Mucosa of descending colon (tissue), 3 donors: ENCODE measurements at places on chromosomes 2 and 18.

- DNase-seq: no peak
Observed at GRCh38 chr2:43438342-43438741, 157.5 kb downstream of the THADA start.

- DNase-seq: no peak
Observed at GRCh38 chr2:232263295-232263694, 115.3 kb upstream of the ALPP start.

GRCh38 chr2:142140434-142140845 is 9.6 kb upstream of the LRP1B start:
- no peak for DNase-seq

- no peak for DNase-seq
Observed at GRCh38 chr2:235564066-235564465, 70.2 kb downstream of the AGAP1 start.

- DNase-seq: peak; percentile 46
Observed at GRCh38 chr2:121479882-121480522, 50.7 kb upstream of the RNU4ATAC start.

DNA sequence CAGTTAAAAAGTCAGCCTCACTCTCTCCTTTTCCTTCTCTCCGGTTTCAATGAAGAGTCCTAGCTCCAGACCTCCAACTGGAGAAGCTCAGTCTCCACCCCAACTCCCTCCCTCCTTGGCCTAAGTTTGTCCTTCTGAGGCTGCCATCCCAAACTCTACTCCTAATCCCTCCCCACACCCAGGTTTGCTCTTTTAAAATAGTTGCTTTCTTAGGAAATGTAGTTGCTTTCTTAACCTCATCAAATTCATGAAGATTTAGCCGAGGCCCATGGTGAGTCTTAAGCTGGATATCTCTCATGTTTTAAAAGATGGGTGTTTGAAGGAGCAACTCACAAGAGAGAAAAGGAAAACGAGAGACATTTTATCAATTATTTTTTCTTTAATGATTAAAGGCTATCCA is 937 bp upstream of the LANCL1 start:
- DNase-seq: peak; percentile 7

DNA sequence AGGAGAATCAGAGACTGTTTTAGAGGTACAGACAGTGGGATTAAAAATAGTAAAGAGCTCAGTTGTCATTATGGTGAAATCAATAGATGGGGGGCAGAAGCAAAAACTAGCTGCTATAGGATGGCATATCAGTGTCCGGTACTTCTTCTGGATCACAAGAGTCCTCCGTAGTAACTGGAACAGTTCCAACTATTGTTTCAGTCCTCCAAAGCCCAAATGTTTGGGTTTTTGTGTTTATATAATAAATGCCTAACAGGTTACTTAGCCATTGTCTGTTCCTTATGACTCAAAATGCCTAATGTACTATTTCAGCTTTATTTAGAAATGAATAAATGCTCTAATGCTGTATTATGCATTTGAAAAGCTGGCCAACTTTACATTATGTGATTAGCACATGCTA is 401.2 kb downstream of the PTH2R start:
- DNase-seq: no peak

DNA sequence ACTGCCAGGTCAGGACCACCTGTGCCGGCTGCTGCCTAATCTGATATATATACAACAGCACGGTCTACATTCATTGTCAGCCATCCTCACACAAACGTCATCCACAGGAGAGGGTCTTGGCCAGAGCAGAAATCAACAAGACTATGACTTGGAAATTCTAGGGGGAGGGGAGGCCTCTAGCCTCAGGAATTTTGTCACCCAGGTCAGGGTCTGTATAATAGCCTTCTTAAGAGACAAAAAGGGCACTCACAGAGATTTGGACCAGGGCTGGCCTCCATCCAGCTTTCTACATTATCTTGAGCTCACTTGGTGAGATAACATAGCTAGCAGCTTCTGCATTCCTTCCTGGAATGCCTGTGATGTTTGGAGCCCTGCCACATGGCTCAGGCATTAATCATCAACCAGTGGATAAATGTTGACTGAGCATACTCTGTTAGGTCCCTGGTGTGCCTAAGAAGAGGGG is 50.4 kb upstream of the CTIF start:
- DNase-seq: peak; percentile 54

DNA sequence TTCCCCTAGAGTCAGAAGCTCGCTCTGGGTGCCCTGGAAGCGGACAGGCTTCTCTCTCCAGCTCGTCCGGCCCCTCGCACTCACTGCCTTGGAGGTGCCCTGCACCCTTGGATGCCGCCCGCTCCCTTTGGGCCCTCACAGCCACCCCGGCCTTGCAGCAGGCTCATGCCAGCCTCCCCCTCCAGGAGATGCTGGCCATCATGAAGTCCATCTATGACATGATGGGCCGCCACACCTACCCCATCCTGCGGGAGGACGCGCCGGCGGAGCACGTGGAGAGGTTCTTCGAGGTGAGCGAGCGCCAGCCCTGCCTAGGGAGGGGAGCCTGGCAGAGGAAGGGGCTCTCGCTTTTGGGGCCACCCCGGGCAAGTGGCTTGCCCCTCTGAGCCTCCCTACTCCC is 20.3 kb upstream of the FAHD2A start:
- no peak for DNase-seq

- DNase-seq: no peak
Observed at GRCh38 chr18:12449051-12449785, 41.5 kb downstream of the PRELID3A start.

DNA sequence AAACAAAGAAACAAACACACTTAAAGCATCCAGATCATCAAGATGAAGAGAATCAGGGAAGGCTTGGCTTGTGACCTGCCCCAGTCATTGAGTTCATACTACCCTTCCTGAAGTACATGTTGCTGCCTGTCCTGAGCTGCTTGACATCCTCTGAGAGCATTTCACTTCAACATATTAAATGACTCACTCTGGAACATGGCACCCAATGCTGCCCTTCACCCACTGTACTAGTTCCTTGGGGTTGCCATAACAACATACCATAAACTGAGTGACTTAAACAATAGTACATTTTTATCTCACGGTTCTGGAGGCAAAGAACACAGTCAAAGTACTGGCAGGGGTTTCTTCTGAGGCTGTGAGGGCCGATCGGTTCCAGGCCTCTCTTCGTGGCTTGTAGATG is 371.3 kb downstream of the RNF144A start:
- DNase-seq: no peak

- DNase-seq: no peak
Observed at GRCh38 chr18:29154758-29155725, 978.1 kb upstream of the CDH2 start.

GRCh38 chr18:60870261-60871153 is 462.7 kb upstream of the CDH20 start:
- DNase-seq: no peak

- DNase-seq: peak; percentile 65
Observed at GRCh38 chr2:37786854-37787253, 115.4 kb upstream of the CDC42EP3 start.

- DNase-seq: no peak
Observed at GRCh38 chr2:27059141-27059820, 7.8 kb downstream of the AGBL5 start.

DNA sequence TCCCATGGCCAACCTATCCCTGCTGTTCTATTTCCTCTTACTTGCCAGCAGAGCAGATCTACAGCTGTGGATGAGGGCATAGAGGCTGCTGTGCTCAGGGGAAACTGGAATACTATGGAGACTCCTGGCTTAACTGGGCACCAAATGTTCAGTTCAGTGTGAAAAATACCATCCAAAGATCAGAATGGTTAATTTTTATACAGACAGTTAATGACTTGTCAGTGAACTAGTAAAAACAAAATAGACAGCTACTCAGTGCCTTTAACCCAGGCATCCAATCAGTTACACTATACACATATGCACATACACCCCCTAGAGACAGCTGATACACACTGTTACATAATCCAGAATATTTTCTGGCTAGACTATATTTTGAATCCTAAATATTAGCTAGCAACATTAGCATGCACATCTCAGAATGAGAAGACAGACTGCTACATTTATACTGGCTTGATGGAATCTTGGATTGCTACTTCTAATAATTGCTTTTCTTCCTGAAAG is 59.1 kb upstream of the WIPF1 start:
- DNase-seq: no peak

DNA sequence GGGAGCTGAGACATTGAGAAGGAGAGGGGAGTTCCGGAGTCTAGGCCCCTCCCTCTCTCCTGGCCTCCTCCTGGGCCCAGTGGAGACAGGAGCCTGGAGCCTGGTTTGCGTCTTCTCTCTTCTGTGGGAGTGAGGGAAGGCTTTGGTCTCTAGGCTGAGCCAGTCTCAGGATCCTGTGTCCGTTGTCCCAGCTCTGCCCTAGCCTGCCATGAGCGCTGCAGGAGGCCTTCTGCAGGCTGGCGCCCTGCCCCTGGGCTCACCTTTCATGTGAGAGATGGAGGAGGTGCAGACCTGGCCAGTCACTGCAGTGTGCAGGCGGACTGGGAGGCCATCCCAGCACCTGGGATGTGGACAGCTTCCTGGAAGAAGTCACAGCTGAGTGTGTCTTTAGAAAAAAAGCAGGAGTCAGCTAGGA is 8.7 kb downstream of the IMPA2 start:
- DNase-seq: peak; percentile 71

- DNase-seq: no peak
Observed at GRCh38 chr18:77099485-77100370, 32.9 kb downstream of the MBP start.

DNA sequence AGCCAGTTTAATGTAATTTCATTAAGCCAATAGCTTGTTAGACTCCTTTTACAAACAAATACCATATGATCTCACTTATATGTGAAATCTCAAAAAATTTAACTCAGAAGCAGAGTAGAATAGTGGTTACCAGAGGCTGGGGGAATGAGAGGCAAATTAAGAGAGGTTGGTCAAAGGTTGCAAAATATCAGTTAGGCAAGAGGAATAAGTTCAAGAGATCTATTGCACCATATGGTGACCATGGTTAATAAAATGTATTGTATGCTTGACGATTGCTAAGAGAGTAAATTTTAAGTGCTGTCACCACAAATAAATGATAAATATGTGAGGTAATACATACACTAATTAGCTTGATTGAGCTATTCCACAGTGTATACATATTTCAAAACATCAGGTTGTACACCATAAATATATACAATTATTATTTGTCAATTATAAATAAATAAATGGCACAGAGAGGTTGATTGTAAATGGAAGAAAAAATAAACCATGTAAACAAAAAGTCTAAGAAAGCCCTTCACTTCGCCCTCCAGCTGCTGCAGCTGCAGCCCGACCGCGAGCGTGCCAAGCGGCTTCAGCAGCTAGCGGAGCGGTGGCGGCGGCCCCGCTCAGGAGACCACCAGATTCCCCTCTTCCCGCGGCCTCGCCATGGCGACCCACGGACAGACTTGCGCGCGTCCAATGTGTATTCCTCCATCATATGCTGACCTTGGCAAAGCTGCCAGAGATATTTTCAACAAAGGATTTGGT is 23.0 kb upstream of the ACTR2 start:
- no peak for DNase-seq

DNA sequence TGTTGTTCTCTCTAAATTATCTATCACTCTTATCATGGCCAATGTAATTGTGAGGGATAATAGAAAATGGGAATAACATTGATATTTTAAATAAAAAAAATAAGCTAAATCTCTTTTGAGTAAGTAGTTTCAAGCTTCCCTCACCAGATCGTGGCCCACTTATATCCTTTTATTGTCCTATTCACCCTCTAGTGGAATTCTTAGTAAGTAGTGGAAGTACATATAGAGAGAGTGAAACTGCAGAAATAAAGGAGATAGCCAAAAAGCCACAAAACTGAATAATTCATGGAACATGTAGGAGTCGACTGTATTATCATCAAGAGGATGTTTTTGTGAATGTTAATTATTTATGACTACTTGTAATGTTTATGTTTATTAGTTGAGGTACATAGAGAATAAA is 66.1 kb upstream of the DTNA start:
- DNase-seq: no peak

- DNase-seq: no peak
Observed at GRCh38 chr2:160458718-160459453, 34.7 kb downstream of the RBMS1 start.

- no peak for DNase-seq
Observed at GRCh38 chr2:9637330-9637729, 6.5 kb upstream of the YWHAQ start.

DNA sequence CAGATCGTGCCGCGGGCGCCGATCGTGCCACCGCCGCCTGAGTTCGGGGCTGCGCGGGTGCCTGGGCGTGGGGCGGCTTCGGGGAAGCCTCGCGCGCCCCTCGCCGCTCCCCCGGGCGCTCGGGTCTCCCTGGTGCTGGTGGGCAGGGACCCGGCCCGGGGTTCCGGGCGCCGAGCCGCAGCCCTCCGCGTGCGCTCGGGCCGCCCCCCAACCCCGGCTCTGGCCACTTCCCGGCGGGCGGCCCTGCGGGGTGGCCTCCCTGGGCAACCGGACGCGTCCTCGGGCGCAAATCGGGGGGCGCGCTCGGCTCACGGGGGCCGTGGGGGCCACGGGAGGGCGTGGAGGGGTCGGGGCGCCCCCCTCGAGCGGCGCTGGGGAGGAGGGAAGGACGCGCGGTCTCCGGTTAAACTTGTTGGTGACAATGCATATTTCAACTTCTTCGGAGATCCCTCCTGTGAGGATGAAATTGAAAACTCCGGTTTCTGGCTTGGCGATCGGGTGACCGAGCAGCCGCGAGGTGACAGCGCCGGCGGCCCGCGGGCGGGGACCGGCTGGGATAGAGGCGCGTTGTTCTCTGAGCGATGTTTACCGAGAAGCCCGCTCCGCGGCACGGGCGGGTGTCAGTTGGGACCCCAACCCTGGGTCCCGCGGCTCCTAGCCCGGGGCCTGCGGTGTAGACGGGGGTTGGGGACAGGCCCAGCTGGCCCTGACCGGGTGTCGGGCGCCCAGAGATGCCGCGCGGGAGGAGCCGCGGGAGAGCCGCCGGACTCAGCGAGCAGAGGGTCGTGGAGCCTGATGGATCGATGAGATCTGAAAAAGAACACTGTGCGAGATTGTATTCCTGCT is 676 bp downstream of the SH3BP4 start:
- peak; percentile 65 for DNase-seq

DNA sequence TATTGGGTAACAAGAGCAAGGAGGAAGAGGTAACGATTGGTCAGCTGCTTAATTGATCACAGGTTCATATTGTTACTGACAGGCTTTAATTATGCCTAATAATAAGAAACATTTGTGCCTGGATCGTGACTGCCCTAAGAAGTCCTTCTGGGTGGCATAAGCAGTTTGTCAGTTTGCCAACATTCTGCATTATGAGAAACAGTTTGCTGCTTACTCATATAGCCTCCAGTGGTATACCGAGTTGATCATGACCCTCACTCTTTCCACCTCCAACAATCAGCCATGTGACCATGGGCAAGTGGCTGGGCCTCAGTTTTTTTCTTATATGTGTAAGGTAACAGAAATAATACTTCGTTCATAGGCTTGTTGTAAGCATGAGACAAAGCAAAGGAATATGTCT is 96.6 kb upstream of the CABLES1 start:
- no peak for DNase-seq

- DNase-seq: peak; percentile 28
Observed at GRCh38 chr2:230602562-230603230, 109.9 kb upstream of the CAB39 start.

DNA sequence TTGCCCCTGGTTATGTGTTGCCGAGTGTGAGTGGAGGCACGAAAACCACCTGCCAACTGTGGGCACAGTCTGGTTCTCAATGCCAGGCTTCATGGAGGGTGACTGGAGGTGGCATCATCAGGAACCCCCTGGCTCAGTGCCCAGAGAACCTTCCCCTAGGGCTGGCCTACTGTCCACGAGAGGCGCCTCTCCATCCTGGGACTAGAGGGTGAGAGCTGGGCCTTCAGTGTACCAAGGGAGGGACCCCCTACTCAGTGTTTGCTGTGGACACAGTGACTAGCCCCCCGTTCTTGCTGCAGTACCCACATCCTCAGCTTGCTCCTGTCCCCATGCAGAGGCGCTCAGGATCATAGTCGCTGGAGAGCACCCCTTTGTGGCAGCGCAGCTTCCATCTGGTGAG is 202.6 kb downstream of the HDAC4 start:
- no peak for DNase-seq
